Left lobe of liver (tissue), 2 donors: ENCODE measurements at places on chromosomes 5 and 9. TPM values are rescaled to one million over a fixed set of nuclear protein-coding genes. Genes with fewer than 3 reads are reported as not detected.

The CDC20B gene
- not detected for total RNA-seq

The NMRK1 gene
- total RNA-seq = 32.9 TPM

The PCDHA9 gene
- not detected for total RNA-seq

The DND1 gene
- total RNA-seq = 1.8 TPM

The SLC6A7 gene
- not detected for total RNA-seq

The NTRK2 gene
- total RNA-seq = 0.38 TPM

The FOXD4L4 gene
- total RNA-seq = 0.15 TPM

The PHF24 gene
- total RNA-seq = not detected

The ANGPTL2 gene
- 2.8 TPM for total RNA-seq

The NKD2 gene
- total RNA-seq = 1.6 TPM

The MLANA gene
- total RNA-seq = not detected

The GALT gene
- 123 TPM for total RNA-seq

The OMD gene
- 0.13 TPM for total RNA-seq

The WDR31 gene
- 3.0 TPM for total RNA-seq

The ACTBL2 gene
- total RNA-seq = not detected

The BAAT gene
- 459 TPM for total RNA-seq

The HSPA4 gene
- total RNA-seq = 30.8 TPM

The CSF2 gene
- not detected for total RNA-seq

The TRIO gene
- total RNA-seq = 34.9 TPM

The INSL4 gene
- not detected for total RNA-seq

The KCNN2 gene
- 16.2 TPM for total RNA-seq

The FRRS1L gene
- total RNA-seq = 0.03 TPM

The ORM2 gene
- 4,103 TPM for total RNA-seq

The SLC25A2 gene
- 0.25 TPM for total RNA-seq

The GHR gene
- 76.6 TPM for total RNA-seq

The SLC6A18 gene
- total RNA-seq = not detected

The FGF18 gene
- not detected for total RNA-seq

The LCN2 gene
- total RNA-seq = 2.7 TPM

The LCN15 gene
- total RNA-seq = not detected

The SLC6A19 gene
- 0.73 TPM for total RNA-seq

The CBY3 gene
- total RNA-seq = not detected
